Fibroblast of pulmonary artery (primary cell): ENCODE measurements at places on chromosomes 12 and 14.

DNA sequence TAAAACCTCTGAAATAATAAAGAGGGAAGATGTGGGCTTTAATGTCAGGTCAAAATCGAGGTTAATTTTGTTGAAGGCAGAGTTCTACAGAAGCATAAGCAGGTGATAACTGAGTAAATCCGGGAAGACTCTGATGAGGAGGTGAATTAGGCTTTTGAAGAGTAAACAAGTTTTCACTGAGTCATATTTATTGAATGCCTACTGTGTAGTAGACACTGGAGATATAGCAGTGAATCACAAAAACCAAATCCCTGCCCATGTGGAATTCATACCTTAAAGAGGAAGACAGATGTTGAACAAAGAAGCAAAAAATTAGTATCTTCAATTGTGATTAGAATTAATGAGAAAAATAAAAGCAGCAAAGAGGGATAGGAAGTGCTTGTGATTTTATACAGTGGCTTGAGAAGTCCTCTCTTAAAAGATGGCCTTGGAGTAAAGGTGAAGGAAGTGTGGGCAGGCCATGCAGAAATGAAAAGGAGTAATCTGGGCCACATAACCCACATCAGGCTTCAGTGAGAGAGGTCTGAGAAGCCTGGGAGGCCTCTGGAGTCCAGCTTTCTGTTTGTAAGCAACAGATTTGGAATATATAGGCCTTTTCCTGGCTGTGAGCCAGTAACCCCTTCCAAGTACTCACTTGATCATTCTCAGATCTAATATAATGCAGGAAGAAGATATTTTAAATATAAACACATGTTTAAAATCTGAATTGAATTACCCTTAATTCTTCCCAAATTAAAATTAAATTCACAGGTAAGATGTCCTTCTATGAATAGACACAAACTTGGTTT is 46.7 kb downstream of the BHLHE41 start:
- DNase-seq = peak; percentile 20

DNA sequence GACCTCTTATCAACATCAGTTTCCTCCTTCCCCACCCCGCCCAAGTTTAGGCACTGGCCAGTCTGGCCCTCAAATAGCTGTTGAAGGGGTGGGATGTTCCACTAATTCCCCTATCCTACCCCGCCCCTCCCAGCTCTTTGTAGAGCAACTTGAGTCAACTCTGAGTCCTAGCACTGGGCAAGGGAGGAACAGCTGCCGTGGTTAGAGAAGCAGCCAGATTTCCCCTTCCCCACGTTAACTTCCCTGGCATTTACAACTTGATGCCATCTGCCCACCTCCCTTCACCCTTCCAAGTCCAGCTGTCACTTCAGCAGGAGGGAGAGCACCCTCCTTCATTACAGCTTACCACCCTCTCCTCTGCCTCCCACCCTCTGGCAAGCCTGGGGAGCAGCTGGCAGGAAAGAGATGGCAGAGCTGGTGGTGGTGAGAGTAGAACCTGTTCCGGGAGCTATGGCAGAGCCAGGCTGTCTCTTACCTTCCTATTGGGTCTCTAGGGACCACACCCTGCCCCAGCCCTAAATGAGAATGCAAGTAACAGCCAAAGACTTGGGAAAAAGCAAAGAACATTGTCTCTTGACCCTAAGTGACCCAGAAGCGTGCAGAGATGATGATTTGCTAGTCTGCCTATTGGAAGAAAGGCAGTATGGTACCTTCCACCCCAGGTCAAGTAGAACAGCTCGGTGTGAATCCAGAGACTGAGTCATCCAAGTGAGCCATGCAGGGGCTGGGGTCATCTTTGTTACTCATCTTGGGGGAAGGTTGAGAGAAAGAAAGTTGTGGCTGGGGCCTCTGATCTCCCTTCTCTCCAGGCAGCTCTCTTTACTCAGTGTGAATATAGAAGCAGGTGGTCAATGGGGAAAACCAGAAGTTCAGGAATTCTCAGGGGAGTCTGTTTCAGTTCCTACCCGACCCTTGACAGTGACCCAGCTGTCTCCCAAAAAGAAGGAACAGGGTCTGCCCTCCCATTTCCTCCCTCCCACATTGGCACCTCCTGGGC is 1.5 kb downstream of the BLOC1S1 start:
- DNase-seq = no peak

DNA sequence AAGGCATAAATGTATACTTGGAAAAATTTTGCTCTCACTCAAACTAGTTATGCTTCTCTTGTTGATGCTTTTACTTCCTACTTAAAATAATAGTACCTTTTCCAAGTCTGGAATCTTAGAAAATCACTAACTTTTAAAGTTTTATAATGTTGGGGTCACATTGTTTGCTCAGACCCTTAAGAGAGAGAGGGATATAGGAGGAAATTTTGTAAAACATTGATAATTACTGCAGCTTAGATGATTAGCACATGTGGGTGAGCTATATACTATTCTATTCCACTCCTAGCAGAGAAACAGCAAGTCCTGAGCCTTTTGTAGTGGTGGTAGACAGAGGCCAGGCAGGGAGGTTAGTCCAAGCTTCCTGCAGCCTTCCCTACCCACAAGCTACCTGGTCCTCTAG is 13.4 kb downstream of the EID3 start:
- DNase-seq = no peak

DNA sequence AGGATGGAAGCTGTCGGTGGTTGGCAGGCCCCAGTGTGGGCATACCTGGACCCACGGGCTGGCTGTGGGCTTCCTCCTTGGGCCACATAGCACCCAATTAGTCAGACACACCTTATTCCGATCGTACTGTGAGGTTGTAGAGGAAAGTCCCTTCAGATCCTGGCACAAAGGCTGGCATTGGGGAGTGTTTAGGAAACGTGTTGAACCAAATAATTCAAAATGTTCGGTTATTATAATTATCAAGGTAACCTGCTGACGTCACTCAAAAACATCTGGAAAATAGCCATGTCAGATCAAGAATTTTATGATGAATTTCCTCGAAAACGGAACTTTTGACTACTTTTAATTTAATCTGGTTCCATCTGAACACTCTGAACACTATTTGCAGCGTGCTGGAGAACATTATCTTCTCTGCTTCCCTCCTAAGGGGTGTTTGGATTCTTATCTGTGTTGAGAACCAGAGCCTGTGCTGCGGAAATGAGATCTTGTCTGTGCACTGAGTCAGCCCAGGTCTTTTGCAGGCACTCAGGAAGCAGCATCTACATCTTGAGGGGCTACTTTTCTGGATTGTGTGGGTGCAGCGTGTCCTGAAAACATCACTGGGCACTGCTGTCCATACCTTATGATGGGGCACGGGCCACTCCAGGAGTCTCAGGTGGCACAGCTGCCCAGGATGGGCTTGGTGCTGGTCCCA is 100.3 kb downstream of the SLC25A47 start:
- no peak for DNase-seq

GRCh38 chr12:27940756-27941402 is 31.7 kb downstream of the PTHLH start:
- DNase-seq = peak; percentile 90

DNA sequence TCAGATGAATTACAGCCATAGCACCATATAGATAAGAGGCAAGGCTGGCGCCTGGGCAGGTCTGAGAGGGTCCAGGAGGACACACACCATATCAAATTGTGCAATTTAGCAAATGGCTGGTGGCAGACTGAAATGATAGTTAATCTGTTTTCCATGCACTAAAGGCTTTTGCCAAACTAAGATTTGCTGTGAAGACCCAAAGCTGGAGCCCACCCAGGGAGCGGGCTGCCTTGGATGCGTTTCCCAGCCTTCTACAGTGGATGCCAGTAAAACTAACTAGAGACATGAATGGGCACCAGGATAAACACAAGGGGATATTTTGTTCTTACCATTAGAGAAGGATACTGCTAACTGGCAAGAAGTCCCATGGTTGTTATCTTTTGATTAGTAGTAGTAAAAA is 475.1 kb downstream of the DPF3 start:
- no peak for DNase-seq

GRCh38 chr12:21934173-21934572 is 7.1 kb downstream of the ABCC9 start:
- no peak for DNase-seq

- DNase-seq = no peak
Observed at GRCh38 chr12:88750867-88751543, 170.7 kb upstream of the KITLG start.

DNA sequence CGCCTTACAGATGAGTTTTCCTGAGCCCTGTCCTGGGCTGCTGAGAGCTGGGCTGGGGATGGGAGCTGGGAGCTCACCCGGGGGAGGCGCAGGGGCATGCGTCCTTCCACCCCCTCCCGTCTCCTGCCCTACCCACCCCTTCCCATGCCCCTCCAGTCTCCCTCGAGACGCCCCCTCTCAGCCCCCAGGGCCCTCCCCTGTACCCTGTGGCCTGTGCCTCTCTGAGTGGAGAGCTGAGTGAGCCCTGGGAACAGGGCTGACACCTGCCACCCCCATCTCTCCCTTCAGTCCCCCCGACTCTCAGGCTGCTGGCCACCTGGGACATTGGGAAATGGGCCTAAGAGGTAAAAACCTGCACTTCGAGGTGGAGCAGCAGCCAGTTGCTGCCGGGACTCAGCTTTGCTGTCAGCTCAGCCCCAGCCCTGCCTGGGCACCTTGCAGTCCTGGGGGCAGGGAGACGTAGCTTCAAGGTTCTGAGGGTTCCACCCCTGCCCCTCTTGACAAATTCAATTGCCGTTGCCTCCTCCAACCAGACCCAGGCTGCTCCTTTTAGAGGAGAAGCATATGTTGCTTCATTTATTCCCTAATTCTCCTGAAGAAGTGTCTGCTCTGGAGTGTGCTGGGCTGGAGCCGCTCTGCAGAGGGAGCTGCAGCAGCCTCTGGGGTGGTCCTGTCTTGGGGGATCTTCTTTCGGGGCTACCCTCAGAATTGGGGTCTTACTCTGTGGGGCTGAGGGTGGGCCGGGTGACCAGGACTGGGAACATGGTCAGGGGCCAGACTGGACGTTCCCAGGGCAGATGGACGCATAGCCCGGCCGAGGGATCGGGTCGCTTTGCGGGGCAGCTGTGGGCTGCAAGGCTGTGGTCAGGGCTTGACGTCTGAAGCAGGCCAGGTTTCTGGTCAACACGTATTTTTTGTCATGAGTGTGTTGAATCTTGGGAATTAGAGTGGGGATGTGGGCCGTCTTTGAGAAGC is 141.4 kb downstream of the ADGRD1 start:
- DNase-seq = no peak

GRCh38 chr12:109863847-109864712 is 16.3 kb downstream of the GLTP start:
- peak; percentile 66 for DNase-seq

DNA sequence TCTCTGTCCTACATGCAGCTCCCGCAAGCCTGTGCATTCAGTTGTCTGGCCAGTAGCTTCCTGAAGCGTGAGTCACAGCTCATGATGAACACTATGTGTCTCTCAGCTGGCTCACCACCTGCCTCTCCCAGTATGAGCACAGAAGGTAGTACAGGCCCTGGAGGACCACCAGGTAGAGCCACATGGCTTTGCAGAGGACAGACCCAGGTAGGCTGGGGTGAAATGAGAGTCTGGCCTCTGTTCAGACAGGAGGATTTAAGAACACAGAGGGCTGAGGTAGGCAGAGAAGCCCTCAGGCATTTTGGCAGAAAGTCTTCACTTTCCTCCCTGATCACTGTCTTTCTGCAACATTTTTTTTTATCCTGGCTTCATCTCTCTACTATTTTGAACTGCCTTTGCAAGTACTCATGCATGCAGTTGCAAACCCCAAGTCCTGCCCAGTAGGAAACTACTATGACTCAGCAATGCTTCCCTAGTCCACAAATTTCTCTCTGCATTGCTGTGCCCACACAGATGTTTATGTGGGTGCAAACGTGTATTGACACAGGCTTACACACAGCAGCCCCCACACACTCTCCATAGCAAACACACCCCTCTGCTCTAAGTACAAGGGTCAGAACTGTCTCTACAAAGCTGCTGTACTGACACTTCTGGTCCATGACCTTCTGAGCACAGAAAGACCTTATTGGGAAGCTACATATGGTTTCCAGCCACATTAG is 7.2 kb upstream of the SDR9C7 start:
- DNase-seq = peak; percentile 56

DNA sequence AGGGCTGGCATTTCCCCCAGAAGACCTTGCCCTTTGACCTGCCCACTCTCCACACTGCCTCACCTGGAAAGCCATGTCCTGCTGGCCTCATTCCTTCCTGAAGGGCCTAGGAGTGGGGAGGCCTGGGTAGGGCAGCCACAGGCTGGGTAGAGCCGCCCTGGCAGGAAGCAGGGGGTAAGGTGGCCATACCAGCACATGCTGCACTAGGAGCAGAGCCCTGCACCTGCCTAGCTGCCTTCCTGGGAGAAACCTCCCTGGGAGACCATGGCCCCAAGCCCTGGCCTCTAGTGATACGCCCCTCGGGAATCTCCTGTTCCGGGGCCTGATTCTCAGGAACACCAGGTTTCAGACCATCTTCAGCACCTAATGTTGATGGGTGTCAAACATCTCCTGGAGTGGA is 65.8 kb downstream of the TSPAN11 start:
- no peak for DNase-seq

- DNase-seq = peak; percentile 10
Observed at GRCh38 chr14:77123381-77124325, 17.9 kb downstream of the ZDHHC22 start.

- no peak for DNase-seq
Observed at GRCh38 chr12:131242741-131243496, 289.2 kb downstream of the ADGRD1 start.

GRCh38 chr12:96514328-96514727 is 25.0 kb downstream of the CFAP54 start:
- peak; percentile 55 for DNase-seq

DNA sequence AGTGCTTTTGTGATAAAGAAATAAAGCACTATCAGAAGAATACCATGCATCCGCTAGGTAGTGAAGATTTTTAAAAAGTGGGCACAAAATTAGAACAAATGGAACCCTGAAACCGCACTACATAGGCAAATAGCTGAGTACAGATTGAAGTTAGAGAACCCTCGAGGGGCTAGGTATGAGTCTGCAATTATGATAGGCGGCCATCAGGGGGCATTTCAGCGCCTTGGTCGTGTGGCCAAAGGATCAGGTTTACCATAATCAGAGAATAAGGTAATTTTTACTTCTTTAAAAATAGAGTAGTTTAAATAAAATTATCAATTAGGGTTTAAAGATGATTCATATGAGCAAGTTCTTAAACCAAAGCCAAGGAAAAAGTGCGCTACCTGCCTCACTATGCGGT is 129.8 kb downstream of the TMX1 start:
- no peak for DNase-seq

- peak; percentile 71 for DNase-seq
Observed at GRCh38 chr14:71244341-71244740, 337.1 kb downstream of the PCNX1 start.
